ENCODE measurements at places on chromosomes 1 and 21.

GRCh38 chr1:29395736-29396437 lies 159.6 kb downstream of the PTPRU start:
- DNase-seq, result no peak

- no peak for DNase-seq
Observed at GRCh38 chr1:11109047-11109760, 9.5 kb upstream of the EXOSC10 start.

DNA sequence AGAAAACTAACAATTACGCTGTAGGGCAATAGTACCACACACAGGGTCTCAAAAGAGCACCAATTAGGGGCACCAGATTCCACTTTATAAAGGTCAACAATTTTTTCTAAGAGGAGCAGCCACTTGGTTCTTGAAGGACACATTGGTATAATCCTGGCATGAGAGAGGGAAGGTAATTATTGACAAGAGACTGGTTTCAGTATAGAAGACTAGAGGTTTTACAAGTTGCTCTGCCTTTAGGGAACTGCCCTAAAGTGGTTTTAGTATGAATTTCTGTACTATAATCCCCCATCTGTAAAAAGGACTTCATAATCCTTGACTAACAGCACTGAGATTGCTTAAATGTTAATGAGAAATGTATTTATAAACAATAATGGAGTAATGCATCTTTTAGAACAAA lies 648.5 kb upstream of the PTBP2 start:
- DNase-seq, result no peak

- DNase-seq, result no peak
Observed at GRCh38 chr21:39647476-39647875, 34.7 kb downstream of the B3GALT5 start.

DNA sequence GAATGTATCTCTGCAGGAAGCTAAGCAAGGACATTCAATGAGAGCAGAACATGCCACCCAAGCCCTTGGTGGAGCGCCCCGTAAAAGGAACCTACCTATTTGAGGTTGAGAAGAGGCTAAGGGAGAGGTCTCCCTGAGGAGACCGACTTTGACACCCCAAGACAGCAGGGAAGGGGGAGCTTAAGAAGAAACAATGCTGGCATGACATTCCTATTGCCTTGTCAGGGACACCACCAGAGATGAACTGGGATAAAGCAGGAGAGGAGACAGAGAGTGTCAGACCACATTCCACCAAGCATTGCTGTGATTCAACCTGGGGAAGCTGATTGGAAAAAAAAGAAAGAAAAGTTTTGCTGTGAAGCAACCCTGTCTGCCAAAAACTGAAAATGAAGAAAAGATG lies 13.3 kb upstream of the S100A2 start:
- DNase-seq, result no peak

DNA sequence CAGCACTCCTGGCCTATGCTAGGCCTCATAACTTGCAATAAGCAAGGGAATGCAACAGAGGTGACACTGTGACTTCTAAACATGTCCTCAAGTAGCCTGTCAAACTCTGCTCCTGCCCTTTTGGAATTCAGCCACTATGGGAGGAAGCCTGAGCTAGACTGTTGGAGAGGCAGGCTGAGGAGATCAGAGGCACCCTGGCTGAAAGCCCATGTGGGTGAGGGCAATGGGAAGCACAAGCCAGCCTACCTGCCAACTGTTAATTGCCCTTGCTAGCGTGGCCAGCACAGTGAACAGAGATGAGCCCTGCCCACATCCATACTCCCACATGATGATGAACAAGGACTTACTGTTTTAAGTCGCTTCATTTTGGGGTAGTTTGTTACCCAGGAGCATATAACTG lies 17.7 kb downstream of the GNB1 start:
- no peak for DNase-seq

Data from NCI-H1048 (cell line).